ENCODE measurements at places on chromosomes 2 and 18.

- peak; percentile 79 for DNase-seq
Measured at GRCh38 chr2:61210332-61210981, 48.5 kb downstream of the C2orf74 start.

DNA sequence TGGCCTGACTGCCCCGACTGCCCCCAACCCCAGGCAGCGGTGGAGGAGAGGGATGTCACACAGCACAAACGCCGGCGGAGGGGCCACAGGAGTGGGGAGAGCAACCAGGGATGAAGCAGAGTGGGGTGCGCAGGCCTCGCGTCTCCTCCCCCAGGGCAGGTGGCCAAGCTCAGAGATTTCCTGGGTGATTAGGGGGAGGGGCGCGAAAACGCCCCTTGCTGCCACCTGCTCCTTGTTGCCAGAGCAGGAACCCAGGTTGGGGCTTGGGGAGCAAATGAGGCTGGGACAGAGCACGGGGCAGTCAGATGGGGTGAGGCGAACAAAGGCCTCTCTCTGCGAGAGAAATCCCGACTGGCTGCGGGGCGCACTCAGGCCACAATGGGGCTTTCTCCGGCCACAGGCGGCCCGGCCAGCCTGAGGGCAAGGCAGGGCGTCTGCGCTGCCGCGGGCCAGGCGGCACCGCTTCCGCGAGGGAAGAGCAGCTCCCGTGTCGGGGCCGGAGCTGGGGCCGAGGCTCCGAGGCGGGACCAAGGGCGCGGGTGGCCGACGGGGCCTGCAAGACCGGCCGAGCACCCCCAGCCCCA, 11.5 kb downstream of the TEX44 start:
- DNase-seq = no peak

DNA sequence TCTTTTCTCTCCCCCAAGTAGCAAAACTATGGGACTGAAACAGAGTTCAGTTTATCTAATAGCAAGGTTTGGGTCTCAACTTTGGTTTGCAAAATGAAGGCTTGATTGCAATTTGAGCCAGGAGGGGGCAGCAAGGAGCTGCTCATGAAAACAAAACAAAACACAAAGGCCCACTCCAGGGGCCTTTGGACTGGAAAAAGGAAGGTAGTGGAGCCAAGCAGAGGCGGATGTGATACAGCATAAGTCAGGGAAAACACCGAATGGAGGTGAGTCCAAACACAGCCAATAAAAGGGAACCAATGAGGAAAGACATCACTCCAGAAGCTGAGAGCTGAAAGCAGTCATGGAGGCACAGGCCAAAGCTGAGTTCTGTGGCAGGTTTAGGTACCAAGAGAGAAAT, 799.7 kb upstream of the ACVR2A start:
- DNase-seq = peak; percentile 40

DNA sequence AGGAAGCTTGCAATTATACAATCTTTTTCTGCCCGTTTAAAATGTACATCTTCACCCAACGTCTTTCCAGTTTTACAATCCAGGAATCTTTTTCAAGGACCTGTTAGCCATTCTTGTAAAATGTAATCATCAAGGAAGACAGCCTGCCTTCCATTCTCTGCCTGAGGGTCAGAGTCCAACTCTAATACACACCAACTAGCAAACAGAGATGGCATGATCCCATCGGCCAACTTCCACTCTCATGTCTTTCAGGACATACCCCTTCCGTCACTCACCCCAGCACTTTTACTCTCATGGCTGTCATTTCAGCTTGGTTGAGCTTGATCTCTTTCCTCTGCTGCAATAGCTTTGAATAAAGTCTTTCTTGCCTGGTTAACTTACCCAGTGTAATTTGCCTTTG, 172.5 kb upstream of the NETO1 start:
- no peak for DNase-seq

DNA sequence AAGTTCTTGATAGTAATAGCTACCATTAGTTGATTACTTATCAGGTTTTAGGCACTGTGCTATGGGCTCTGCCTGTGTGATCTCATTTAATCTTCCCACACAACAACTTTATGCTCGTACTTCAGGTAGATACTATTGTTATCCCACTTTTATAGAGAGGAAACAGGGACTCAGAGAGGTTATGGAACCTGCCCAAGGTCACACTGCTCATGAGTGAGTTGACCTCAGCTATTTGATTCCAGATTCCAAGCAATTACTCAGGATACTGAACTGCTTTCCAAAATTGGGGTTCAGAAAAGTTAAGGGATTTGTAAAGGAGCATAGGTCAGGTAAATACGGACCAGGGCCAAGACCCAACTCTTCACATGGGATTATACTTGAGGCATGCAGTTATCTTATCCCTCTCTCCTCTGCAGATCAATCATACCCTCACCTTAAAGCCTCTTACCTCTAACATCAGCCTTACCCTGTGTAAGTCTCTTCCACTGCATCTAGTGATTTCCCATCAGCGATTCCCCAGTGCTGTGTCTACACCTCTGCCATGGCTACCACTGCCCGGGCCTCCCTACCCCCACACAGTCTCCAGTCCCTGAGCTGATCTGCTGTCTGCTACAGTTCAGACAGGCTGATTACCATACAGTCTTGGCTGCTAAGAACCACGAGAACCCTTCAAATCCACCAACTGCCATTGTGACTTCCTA, 74.4 kb downstream of the ANTXR1 start:
- DNase-seq = no peak

DNA sequence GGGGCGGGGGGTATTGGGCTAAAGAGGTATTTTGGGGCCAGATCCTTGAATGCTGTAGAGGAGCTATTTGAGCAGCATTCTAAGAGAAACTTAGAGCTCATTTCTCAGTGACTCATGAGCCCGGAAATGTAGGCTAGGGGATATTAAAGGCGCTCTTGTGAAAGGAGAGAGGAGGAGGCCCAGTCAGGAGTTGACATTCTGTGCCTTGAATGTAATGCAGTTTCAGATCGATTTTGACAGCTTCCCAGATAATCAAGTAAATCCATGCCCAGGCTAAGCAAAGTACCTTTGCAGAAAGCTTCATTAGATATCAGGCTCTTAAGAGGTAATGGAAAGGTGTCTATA, 1.5 kb downstream of the CAB39 start:
- DNase-seq = peak; percentile 73

- peak; percentile 34 for DNase-seq
Measured at GRCh38 chr18:76558881-76559667, 64.0 kb upstream of the ZNF516 start.

DNA sequence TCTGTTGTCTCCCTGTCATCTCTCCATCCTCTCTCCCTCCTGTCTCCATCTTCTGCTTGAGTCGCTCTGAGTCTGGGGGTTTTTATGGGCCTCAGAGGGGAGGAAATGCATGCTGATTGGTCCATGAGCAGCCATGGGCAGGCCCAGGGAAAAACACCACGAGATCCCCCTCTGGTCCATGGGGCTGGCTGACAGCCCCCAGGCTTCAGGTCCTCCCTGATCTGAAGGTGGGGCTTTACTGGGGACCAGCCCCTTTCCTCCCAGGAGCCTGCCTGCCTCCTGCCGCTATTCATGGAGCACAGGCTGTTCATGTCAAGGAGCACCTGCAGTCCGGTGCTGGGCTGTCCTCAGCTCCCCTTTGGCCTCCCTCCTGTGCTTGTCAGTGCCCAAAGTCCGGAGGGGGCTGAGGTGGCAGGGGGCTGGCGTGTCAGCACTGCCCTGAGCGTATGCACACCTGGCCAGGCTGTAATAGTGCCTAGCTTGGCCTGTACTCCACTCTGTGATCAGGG, 59.6 kb upstream of the DLX2 start:
- no peak for DNase-seq

DNA sequence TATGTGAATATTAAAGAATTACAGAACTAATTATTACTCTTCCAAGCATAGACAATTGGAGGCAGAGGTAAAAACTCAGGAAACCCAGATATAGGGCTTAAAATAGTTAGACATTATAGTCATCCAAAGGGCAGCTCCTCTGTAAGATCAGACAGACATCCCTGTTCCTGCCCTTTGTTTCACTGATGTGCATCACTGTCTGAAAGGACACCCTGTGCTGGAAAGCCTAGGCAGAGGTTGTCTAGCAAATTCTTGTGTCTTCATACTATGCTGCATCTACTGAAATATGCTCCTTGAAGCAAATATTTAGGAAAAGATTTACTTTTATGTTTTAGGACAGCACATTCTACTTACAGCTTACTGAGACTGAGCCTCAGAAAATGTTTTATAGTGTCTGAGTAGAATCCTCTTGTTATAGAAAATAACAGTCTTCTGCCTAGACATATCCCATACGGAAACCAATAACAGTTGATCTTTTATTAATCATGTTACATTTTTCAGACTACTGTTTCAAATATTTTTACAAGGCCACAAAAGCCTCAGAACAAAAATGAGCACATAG, 977.3 kb upstream of the CDH2 start:
- DNase-seq = peak; percentile 58

DNA sequence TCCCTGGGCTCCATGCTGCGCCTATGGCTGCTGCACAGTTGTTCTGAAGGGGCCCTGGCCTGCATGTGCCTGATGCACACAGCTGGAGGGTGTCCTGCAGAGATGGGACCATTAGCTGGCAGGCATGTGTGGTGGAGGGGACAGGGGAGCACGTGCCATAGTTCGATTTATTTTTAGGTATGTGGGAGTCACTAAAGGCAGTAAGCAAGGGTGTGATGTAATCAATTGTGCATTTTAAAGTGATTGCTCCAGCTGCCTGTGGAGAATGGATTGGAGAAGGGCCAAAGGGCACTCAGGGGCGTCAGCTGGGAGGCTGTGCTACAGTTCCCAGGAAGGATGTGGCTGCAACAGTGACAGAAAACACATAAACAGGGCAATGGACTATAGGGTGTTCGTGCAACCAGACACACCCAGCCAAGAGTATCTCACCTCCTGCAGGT, 205.1 kb downstream of the ARL4C start:
- DNase-seq = peak; percentile 91

GRCh38 chr2:63124218-63124617, 73.6 kb downstream of the OTX1 start:
- no peak for DNase-seq

DNA sequence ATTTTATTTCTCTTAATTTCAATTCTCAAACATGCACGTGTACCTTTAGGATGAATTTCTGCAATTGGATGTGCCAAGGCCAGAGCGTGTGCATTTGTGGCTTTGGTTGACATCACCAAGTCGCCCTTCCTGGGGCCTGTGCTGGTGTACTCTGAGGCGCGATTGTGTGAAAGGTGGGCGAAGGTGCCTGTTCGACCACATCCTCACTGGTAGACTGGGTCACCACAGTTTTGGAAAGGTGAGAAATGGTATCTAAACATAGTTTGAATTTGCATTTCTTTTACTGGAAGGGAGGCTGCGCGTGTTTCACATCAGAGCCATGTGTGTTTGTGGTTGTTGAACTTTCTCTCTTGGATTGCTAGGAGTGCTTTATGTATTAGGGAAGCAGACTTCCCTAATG, 89.8 kb downstream of the LDLRAD4 start:
- no peak for DNase-seq

DNA sequence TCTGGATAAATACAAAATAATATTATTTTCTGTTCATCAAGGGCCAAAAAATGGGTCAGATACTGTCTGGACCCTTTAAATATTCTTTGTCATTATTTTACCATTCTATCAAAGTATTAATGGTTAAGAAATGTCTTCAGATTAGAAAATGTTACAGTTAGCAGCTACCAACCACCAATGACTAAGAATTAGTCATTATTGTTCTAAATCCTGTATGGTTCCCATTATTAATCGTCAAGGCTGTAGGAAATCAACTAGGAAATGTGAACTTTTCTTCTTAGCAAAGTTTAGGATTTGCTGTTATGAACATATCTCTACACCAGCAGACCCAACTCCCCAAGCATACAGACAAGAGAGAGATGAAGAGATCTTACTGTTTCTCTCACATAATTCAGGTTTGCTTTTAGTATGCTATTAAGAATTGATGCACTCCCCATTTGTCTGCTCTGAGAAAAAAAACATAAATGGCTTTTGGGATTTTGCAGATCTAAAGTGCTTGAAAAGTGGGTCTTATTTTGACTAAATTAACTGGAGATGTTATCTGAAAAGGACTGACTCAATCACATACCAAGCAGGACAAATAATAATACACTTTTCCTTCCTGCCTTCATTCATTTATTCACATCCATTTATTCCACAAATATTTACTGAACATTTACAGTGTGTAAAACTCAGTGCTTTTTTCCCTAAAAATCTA, 147.7 kb downstream of the PPP1R1C start:
- peak; percentile 36 for DNase-seq

GRCh38 chr2:234745347-234745746, 206.5 kb upstream of the SH3BP4 start:
- DNase-seq = no peak

GRCh38 chr2:181104512-181105115, 124.2 kb downstream of the UBE2E3 start:
- DNase-seq = peak; percentile 73

DNA sequence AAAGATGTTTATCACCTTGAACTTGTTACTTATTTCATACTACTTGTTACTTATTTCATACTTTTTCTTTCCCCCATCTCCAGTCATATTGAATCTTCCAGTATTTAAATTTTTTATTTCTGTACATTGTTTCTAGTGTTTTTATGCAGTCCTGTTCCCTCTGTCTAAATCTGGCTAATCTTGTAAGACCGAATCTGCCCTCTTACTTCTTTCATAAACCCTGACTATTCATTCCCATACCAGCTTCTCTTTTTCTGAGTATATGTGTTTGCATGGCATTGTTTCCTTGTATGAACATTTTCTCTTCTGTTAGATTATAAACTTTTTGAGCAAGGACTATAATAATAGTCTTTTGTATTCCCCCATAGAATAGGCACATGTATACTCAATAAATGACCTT, 131.7 kb downstream of the TAF4B start:
- no peak for DNase-seq

GRCh38 chr18:12849548-12849947, 34.5 kb downstream of the PTPN2 start:
- no peak for DNase-seq

DNA sequence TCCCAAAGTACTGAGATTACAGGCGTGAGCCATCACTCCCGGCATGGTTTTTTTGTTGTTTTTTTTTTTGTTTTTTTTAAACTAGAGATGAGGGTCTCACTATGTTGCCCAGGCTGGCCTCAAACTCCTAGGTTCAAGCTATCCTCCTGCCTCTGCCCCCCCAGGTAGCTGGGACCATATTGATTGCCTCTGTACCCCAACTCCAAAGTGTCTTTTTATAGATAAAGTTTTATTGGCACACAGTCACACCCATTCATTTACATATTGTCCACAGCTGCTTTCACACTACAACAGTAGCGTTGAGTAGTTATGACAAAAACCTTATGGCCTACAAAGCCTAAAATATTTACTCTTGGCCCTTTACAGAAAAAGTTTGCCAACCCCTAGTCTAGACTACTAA, 45.2 kb upstream of the SP5 start:
- DNase-seq = no peak

GRCh38 chr2:152292991-152293390, 42.0 kb upstream of the FMNL2 start:
- no peak for DNase-seq

- DNase-seq = no peak
Measured at GRCh38 chr2:110637093-110637492, 40.8 kb downstream of the BUB1 start.

Data from fibroblast of skin of scalp (primary cell).